Gastrocnemius medialis (tissue), 4 donors: ENCODE measurements at places on chromosomes 2 and 18. TPM values are rescaled to one million over a fixed set of nuclear protein-coding genes. Genes with fewer than 3 reads are reported as not detected.

GRCh38 chr2:112482309-112483041 is 519 bp downstream of the TTL start:
- peaks cover 18% of the 10 kb centered on the region for H3K4me1 ChIP-seq
- H3K4me3 ChIP-seq: peak overlapping the region; percentile 96
- H3K27ac ChIP-seq: peak overlapping the region; percentile 91
- H3K36me3 ChIP-seq: no peaks in the 10 kb centered on the region
- no peaks in the 10 kb centered on the region for H3K27me3 ChIP-seq

OBSL1 gene
- 72.9 TPM for total RNA-seq

GRCh38 chr2:73092146-73092783 is 20.5 kb downstream of the RAB11FIP5 start:
- H3K4me1 ChIP-seq: peaks cover 16% of the 10 kb centered on the region
- no peaks in the 10 kb centered on the region for H3K27me3 ChIP-seq
- no peak overlapping the region for H3K4me3 ChIP-seq

BMP10 gene
- total RNA-seq: not detected

LIMS3 gene
- 11.0 TPM for total RNA-seq

- H3K4me3 ChIP-seq: no peak overlapping the region
- no peaks in the 10 kb centered on the region for H3K27me3 ChIP-seq
- no peaks in the 10 kb centered on the region for H3K36me3 ChIP-seq
- DNase-seq: no peak
These were observed 13.9 kb upstream of the ASPRV1 start for GRCh38 chr2:69975136-69975852.

- H3K27me3 ChIP-seq: no peaks in the 10 kb centered on the region
- H3K27ac ChIP-seq: no peak overlapping the region
- H3K4me1 ChIP-seq: no peaks in the 10 kb centered on the region
- no peak overlapping the region for H3K4me3 ChIP-seq
- no peak for DNase-seq
- H3K36me3 ChIP-seq: no peaks in the 10 kb centered on the region
These were observed 67.8 kb downstream of the SLC4A3 start for GRCh38 chr2:219695145-219695709.

IL36G gene
- total RNA-seq: not detected

ACADL gene
- total RNA-seq: 4.1 TPM

- no peak for DNase-seq
- no peaks in the 10 kb centered on the region for H3K36me3 ChIP-seq
- H3K27me3 ChIP-seq: no peaks in the 10 kb centered on the region
- no peak overlapping the region for H3K27ac ChIP-seq
- H3K4me3 ChIP-seq: no peak overlapping the region
- peaks cover 28% of the 10 kb centered on the region for H3K4me1 ChIP-seq
These were observed 1.9 kb upstream of the KRCC1 start for GRCh38 chr2:88057437-88057844.
